ENCODE measurements at places on chromosomes 3 and 15.

- DNase-seq, result no peak
Observed at GRCh38 chr15:48466079-48466478, 134.8 kb downstream of the DUT start.

- no peak for DNase-seq
Observed at GRCh38 chr15:49044002-49044401, 2.2 kb downstream of the SECISBP2L start.

DNA sequence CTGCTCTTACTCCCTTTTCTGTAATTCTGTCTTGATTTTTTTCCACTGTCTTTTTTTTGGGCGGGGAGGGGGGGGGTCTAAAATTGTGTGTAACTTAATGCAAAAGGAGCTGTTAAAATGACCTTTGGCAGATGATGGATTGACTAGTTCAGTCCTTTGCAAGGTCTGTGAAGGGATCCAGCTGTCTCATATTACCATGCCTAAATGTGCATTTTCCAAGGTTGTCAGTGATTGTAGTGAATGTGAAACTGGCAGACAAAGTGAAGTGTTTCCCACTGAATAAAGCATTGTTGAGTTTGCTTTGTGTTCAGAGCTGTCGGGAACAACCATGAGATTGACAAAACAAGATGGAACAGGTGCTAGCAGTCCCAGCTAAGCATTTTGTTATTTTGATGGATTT, 110.1 kb upstream of the SKOR1 start:
- DNase-seq, result peak; percentile 29

- DNase-seq, result no peak
Observed at GRCh38 chr3:27614592-27614991, 107.5 kb downstream of the EOMES start.

DNA sequence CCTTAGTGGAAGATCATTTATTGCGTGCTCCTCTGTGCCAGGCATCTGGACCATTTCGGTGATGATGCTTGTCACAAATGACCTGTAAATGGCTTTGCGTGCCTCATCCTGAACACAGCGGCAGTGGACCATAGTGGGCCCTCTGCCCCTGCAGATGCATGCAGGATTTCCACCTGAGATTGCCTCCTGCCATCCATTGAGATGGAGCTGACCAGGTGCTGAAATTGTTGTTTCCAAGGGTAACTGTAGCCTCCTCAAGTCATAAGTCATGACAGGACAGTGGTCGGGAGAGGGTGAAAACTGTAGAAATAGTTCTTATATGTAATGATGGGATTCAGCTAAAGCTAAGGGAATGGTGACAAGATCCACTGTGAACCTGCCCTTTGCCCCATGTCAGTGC, 35.5 kb downstream of the CLSTN2 start:
- DNase-seq, result no peak

GRCh38 chr15:27328186-27328585, 357.2 kb downstream of the GABRG3 start:
- no peak for DNase-seq

- no peak for DNase-seq
Observed at GRCh38 chr3:2568156-2568555, 469.5 kb downstream of the CNTN4 start.

GRCh38 chr3:42804831-42805132, 492 bp upstream of the HIGD1A start:
- no peak for DNase-seq

GRCh38 chr3:127822682-127823425, 539 bp upstream of the MGLL start:
- DNase-seq, result no peak

DNA sequence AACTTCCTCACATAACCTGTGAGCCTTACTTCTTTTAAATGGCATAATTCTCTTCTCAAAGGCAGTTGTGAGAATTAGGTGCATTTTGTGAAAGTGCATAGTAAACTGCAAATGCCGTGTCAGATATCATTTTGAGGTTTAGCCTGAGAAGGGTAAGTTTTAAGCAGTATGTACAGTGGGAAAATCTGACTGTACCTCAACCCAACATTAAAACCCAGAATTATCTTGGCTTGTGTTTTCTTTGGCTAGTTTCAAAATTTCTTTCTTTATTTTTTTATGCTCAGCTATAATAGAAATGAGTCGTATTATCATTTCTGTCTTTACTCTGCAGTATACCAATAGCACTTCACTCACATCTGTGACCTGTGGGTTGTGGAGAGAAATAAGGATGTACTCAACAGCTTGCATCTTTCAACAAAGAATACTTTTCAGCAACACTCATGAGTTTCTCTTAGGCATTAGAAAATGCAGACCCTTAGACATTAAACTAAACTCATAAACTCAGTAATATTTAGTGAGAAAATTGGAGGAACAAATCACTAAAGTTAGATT, 65.7 kb downstream of the RASA2 start:
- DNase-seq, result no peak

GRCh38 chr15:92393071-92393979, at the start of gene ST8SIA2:
TSS of gene ST8SIA2 (plus strand) at chr15:92393881. CDS start at chr15:92394065, 184 bp downstream.
- no peak for DNase-seq

All from NCI-H2029 treated with DMSO at 0.1 percent for 48 hours (cell line).